ENCODE measurements at places on chromosomes 5 and 9. TPM values are rescaled to one million over a fixed set of nuclear protein-coding genes. Genes with fewer than 3 reads are reported as not detected.

DNA sequence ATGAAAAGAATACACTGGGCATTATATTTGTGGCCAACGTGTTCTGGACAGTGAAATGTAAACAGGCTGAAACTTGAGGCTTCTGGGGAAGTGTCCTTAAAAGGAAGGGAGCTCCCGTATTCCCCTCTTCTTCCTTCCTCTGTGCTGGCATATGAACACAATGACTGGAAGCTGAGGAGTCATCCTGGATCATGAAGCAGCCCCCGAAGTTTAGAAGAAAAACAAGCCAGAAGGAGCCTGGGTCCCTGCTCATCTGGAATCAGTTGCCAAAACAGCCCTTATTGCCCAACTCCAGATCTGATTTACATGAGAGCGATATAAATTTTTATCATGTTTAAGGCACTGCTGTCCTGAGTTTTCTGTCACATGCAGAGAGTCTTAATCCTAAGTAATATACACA is 65.4 kb upstream of the SLC1A1 start:
- H3K36me3 ChIP-seq: no peaks in the 10 kb centered on the region
- H3K4me3 ChIP-seq: no peak overlapping the region
- no peaks in the 10 kb centered on the region for H3K27me3 ChIP-seq
- no peak for DNase-seq
- no peaks in the 10 kb centered on the region for H3K4me1 ChIP-seq
- no peak overlapping the region for H3K27ac ChIP-seq

DNA sequence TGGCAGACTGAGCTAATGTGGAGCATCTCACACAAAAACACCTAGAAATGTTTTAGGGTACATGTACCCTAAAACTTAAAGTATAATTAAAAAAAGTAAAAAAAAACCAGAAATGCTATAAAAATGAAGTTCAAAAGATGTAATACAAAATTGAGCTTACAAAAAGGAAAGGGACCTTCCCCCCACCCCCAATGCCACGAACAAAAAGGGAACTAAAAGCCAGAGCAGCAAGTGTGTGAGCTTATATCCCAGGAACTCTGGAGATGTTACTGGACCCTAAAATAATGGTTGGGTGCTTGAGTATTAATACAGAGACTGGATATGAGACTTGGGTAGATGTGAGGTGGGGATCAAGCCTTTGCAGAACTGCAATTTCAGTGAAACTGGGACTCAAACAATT is 11.0 kb downstream of the SPATA9 start:
- H3K4me3 ChIP-seq: no peak overlapping the region
- no peak for DNase-seq
- H3K27me3 ChIP-seq: no peaks in the 10 kb centered on the region

DNA sequence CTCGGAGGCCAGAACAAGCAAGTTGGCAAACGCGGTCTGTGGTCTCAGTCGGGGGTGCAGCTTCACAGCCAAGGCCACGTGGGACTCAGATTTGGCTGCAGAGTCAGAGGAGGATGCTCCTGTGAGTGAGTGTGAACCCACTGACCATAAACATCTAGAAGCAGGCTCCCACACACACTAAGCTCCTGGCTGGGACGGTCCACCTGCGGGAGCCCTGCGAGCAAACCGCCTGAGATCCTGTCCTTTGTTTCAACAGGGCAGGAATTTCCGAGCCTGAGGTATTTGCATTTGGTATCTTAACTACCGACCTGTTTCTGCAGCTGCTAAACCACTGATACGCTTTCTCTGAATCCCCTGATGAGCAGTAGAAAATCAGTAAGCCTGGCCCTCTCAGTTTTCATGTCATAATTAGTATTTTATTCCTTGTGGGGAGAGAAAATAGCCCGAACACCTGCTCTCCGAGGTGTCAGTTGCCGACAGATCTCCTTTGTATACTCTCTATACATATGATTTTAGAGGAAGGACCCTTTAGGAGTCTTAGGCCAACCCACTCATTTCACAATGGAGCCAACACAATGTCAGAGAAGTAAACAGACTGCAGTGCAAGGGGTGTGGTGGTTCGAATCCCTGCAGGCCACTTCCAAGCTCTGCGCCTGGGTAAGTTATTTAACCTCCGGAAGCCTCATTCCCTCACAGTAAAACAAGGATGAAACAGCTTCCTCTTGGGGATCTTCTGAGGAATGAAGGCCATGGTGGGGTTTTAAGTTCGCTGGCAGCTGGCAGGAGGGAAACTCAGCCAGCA is 40.9 kb upstream of the PWWP2A start:
- no peaks in the 10 kb centered on the region for H3K27me3 ChIP-seq
- H3K36me3 ChIP-seq: no peaks in the 10 kb centered on the region
- no peak overlapping the region for H3K4me3 ChIP-seq

DNA sequence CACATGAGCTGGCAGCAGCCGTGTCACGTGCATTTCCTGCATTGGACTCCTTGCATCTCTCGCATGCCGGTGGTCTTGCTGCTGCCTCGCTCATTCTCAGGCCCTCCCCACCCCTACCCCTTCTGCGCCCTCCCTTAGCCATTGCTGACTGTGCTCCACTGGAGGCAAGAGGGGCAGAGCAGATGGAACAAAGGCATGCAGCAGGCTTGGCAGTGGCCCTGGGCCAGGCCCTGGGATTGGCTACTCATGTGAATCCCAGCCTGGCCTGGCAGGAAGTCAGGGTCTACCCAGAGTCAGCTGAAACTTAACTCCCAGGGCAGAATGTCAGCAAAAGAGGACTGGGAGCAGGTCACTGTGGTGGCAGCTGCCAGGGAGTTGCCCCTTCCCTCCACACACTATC is 62.3 kb downstream of the TSTD2 start:
- no peaks in the 10 kb centered on the region for H3K36me3 ChIP-seq
- H3K4me1 ChIP-seq: no peaks in the 10 kb centered on the region
- H3K4me3 ChIP-seq: no peak overlapping the region
- DNase-seq: no peak

DNA sequence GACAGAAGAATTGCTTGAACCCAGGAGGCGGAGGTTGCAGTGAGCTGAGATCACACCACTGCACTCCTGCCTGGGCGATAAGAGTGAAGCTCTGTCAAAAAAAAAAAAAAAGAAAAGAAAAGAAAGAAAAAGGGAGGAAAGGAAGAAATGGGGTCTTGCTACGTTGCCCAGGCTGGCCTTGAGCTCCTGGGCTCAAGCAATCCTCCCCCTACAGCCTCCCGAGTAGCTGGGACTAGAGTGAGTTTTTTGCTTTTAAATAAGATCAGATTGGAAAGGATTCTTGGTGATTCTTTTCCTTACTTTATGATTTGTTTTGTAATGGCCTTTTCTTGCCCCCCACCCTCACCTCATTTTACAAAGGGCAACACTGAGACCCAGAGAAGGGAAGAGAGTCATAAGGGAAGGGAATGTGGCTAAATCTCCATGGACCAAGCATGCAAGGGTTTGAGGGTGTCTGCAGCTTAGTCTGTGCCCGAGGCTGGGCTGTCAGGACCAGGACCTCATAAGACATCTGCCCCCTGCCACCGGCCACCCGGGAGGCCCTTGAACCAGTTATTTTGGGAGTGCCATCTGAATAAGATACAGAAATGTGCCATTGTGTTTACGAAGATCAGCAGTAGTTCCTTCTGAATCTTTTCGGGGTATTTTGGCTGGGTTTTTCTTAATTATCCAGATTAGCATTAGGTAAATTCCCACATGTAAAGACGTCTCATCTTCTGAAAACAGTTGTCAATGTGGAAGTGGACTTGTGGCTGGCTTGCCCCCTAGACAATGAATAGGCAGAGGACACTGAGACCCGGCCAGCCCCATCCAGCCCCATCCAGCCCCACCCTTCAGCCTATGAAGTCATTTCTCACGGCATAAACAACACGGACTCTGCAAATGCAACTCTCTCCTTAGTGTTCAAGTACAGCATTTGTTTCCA is 44.5 kb upstream of the GRHPR start:
- no peak overlapping the region for H3K4me3 ChIP-seq
- DNase-seq: no peak
- H3K27ac ChIP-seq: no peak overlapping the region
- H3K36me3 ChIP-seq: no peaks in the 10 kb centered on the region

DNA sequence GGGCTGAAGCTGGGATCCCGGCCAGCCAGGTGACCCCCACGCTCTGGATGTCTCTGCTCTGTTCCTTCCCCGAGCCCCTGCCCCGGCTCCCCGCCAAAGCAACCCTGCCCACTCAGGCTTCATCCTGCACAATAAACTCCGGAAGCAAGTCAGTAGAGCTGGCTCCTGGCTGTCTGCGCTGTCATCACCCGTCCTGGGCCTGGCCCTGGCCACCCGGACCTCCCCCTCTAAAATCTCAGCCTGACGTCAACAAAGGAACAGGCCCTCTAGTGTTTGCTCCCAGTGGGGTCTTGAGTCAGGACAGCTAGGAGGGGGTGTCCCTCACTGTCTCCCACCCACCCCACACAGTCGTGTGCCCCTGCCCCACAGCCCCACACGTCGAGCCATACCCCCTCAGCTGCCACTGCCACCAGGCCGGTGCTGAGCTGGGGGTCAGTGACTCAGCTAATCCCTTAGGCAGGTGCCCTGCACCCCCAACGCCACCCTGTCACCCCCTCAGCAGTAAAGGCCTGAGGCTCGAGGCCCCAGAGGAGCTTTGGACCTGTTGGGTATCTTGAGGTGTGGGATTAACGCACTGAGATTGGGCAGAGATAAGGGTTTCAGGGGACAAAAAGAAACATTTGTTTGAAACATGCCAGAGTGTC is 1.1 kb upstream of the LCNL1 start:
- no peaks in the 10 kb centered on the region for H3K36me3 ChIP-seq
- no peak overlapping the region for H3K27ac ChIP-seq
- H3K4me3 ChIP-seq: no peak overlapping the region

- no peak overlapping the region for H3K27ac ChIP-seq
- DNase-seq: no peak
- no peaks in the 10 kb centered on the region for H3K27me3 ChIP-seq
- no peak overlapping the region for H3K4me3 ChIP-seq
- no peaks in the 10 kb centered on the region for H3K36me3 ChIP-seq
These were observed 17.0 kb upstream of the WHRN start for GRCh38 chr9:114522286-114522685.

DNA sequence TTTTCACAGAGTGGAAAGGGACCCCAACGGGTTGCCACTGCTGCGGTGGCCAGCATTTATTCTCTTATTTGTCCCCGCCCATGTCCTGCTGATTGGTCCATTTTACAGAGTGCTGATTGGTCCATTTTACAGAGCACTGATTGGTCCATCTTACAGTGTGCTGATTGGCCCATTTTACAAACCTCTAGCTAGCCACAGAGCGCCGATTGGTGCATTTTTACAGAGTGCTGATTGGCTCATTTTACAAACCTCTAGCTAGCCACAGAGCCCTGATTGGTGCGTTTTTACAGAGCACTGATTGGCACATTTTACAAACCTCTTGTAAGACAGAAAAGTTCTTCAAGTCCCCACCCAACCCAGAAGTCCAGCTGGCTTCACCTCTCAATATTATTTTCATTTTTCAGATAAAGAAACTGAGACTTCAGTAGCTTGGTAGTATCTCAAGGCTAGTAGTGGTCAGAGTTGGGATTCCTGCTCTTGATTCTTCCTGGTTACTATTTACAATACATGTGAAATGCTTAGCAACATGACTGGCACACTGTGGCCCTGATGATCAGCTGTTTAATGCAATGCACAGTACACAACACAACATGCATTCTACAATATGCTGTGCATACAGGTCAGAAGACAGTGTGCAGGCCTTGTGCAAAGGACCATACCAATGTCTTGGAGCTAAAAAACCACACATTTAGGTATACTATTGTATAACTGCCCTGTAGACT is 63.6 kb upstream of the BOD1 start:
- H3K27ac ChIP-seq: no peak overlapping the region
- no peaks in the 10 kb centered on the region for H3K36me3 ChIP-seq
- no peak overlapping the region for H3K4me3 ChIP-seq
- H3K27me3 ChIP-seq: no peaks in the 10 kb centered on the region
- no peaks in the 10 kb centered on the region for H3K4me1 ChIP-seq

GRCh38 chr9:132672413-132672690 is 2.1 kb downstream of the GTF3C4 start:
- H3K27me3 ChIP-seq: no peaks in the 10 kb centered on the region
- no peak for DNase-seq
- no peaks in the 10 kb centered on the region for H3K36me3 ChIP-seq
- peaks cover 13% of the 10 kb centered on the region for H3K4me1 ChIP-seq
- H3K27ac ChIP-seq: peak overlapping the region; percentile 34
- peak overlapping the region; percentile 71 for H3K4me3 ChIP-seq

DNA sequence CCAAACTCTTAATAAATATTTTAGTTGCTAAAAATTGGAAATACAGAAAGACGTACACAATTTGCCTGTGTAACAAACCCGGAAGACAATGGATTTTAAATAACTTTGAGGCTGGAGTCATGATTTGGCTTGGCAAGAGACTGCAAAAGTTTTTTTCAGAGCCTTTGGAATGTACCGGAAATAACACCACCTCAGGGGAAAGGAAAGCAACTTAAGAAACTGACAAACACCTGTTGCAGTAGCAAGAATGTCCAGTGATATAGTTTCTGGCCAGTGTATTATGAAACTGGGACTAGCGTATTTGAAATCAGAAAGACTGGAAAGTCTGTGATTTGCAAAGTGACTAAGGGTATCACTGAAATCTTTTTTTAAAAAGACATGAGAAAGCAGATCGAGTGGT is 842 bp downstream of the MUSK start:
- DNase-seq: no peak
- H3K27me3 ChIP-seq: no peaks in the 10 kb centered on the region
- H3K4me3 ChIP-seq: no peak overlapping the region
- no peaks in the 10 kb centered on the region for H3K4me1 ChIP-seq
- no peaks in the 10 kb centered on the region for H3K36me3 ChIP-seq

DNA sequence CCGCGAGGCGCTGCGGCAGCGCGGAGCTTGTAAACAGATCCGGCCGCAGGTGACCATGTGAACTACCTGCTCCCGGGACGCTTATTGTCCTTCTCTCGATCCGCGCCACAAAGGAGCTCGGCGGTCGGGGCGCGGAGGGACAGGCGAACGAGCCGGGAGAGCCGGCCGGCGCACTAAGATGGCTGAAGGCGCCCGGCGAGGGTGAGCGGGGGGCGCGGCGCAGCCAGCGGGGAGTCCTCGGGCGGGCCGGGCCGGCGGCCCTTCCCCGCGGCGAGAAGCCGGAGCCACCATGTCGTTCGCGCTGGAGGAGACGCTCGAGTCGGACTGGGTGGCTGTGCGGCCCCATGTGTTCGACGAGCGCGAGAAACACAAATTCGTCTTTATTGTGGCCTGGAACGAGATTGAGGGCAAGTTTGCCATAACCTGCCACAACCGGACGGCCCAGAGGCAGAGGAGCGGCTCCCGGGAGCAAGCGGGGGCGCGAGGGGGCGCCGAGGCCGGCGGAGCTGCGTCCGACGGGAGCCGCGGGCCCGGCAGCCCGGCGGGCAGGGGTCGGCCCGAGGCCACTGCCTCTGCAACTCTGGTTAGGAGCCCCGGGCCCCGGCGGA is 535 bp downstream of the JMY start:
- no peak for DNase-seq
- H3K27me3 ChIP-seq: no peaks in the 10 kb centered on the region
- H3K4me3 ChIP-seq: peak overlapping the region; percentile 76
- peaks cover 9% of the 10 kb centered on the region for H3K4me1 ChIP-seq

Gene PCDHGA4
- 0.69 TPM for total RNA-seq

Gene AMBP
- total RNA-seq: 1.7 TPM

Gene SLC6A19
- total RNA-seq: 0.23 TPM

Gene OBP2B
- total RNA-seq: not detected

Gene SPINK1
- 3.0 TPM for total RNA-seq

Gene TNC
- total RNA-seq: 5.7 TPM

Gene GRM6
- not detected for total RNA-seq

Data from Panc1 (cell line).